ENCODE measurements at places on chromosomes 5 and 9. TPM values are rescaled to one million over a fixed set of nuclear protein-coding genes. Genes with fewer than 3 reads are reported as not detected.

DNA sequence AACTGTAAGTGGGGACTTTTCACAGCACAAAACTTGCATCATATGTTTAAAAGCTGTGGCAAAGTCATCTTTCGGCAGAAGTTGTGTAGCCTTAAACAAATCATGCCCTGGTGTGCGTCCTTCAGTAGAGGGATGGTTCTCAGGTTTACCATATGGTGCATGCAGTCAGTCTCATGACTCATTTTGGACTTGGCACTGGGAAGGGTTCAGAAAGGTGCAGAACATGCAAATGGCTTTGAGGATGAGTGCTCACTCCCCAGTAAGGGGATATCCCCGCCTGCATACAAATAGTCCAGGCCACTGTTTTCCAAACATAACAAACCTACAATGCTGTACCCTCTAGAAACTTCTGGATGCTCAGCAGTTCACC, 260.3 kb downstream of the NDUFS4 start:
- no peaks in the 10 kb centered on the region for H3K4me1 ChIP-seq
- no peak overlapping the region for H3K27ac ChIP-seq
- H3K27me3 ChIP-seq: no peaks in the 10 kb centered on the region

ADAMTS6 gene
- 0.33 TPM for total RNA-seq

DNA sequence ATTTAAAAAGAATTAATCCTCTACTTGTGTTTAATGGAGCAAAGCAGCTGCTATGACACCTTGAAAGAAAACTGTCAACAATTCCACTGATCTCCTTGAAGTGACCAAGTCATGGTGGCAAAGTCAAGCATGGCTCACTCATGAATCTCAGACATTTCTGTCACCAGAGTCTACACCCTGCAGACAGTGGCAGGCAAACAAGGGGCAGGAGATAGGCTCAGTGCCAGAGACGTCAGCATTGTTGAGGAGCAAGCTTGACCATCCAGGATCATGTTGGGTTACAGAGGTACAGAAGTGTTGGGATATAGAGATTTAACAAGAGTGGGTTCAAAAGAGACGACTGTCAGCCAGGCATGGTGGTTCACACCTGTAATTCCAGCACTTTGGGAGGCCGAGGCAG, 16.1 kb upstream of the VPS13A start:
- no peak for DNase-seq
- H3K27ac ChIP-seq: no peak overlapping the region
- H3K36me3 ChIP-seq: no peaks in the 10 kb centered on the region
- H3K4me3 ChIP-seq: no peak overlapping the region
- no peaks in the 10 kb centered on the region for H3K4me1 ChIP-seq

DNA sequence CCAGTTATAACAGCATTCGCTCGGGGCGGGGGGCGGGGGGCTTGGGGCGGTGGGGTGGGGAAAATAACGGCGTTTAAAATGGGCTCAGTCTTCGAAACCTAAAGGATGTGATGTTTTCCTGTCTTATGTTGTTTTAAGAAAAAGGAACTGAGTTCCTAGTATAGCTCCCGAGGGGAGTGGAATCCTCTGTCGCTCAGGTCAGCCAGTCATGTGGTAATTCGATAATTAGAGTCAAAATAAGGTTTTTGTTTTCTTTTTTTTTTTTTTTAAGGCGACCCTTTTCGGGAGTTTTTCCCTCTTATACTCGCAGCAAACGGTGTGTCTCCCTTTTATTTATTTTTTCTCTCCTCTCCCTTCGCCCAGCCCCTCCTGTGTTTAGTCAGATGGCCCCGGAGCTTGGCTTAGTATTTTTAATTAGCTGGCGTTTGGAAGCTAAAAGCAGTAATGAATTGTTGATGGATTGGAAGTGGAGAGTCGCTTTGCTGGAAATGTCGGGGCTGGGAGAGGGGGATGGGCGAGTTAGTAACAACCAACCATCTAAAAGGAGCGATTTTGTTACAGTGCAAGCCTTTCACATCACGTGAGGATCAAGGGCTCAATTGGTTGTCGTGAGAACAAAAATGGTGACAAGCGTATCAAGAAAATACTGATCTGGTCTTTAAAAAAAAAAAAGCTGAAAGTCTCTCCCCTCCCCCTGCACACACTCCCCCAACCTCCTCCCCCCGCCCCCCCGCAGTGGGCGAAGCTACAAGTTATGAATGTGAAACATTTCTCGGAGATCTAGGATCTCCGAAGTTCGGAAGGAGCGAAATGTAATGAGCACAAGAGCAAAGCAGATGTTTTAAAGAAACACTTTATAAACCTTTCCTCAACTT, 714 bp upstream of the ZNF608 start:
- H3K4me1 ChIP-seq: peaks cover 7% of the 10 kb centered on the region
- no peak overlapping the region for H3K4me3 ChIP-seq
- H3K36me3 ChIP-seq: 0 out of 2 replicates have a peak, but pooled peaks cover 8% of the 10 kb centered on the region
- no peaks in the 10 kb centered on the region for H3K27me3 ChIP-seq

- no peaks in the 10 kb centered on the region for H3K27me3 ChIP-seq
- DNase-seq: no peak
- no peaks in the 10 kb centered on the region for H3K36me3 ChIP-seq
- no peaks in the 10 kb centered on the region for H3K4me1 ChIP-seq
Measured at GRCh38 chr5:96483878-96484277, 50.8 kb upstream of the PCSK1 start.

MZB1 gene
- total RNA-seq: 0.31 TPM

GRCh38 chr5:55969956-55970355, 24.8 kb downstream of the IL6ST start:
- no peaks in the 10 kb centered on the region for H3K4me1 ChIP-seq
- no peak for DNase-seq
- H3K27ac ChIP-seq: no peak overlapping the region
- no peak overlapping the region for H3K4me3 ChIP-seq
- no peaks in the 10 kb centered on the region for H3K27me3 ChIP-seq

DNA sequence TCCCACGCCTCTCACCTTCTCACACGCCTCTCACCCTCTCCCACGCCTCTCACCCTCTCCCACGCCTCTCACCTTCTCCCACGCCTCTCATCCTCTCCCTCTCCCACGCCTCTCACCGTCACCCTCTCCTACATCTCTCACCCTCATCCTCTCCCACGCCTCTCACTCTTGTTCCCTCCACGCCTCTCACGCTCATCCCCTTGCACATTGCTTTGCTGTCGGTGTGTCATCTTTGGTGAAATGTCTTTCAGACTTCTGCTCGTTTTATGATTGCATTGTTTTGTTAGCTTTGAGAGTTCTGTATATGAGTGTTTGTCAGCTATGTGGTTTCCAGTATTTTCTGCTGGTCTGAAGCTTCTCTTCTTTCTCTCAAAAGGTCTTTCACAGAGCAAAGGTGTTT, 102.7 kb downstream of the EHMT1 start:
- H3K4me3 ChIP-seq: peak overlapping the region; percentile 16
- H3K36me3 ChIP-seq: peaks cover 63% of the 10 kb centered on the region
- no peaks in the 10 kb centered on the region for H3K4me1 ChIP-seq

SLC26A2 gene
- 5.9 TPM for total RNA-seq

DNA sequence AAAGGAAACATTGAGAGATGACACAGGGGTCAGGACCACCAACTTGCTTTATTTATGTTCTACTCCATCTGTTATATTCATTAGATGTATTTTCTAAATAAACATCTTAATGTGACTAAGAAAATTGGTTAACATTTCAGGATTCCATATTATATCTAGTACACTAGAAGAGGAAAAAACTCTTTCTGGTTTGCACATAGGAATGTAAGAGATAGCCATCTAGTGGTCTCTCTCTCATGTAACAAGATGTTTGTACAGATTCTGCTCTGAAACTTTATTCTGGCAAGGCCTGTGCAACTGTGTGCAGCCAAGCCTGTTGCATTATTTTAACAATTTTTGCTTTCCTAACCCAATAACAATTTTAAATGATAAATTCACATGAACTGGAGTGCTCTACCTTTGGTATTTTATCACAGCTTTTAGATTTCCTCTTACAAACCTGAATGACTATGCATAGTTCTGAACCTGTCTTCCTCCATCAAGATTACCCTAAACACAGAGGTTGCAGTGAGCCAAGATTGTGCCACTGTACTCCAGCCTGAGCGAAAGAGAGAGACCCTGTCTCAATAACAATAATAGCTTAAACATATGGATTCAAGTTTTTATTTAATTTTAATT, 148.2 kb downstream of the GIN1 start:
- no peak overlapping the region for H3K4me3 ChIP-seq
- no peaks in the 10 kb centered on the region for H3K36me3 ChIP-seq
- H3K27ac ChIP-seq: no peak overlapping the region
- H3K27me3 ChIP-seq: no peaks in the 10 kb centered on the region
- no peak for DNase-seq

DNA sequence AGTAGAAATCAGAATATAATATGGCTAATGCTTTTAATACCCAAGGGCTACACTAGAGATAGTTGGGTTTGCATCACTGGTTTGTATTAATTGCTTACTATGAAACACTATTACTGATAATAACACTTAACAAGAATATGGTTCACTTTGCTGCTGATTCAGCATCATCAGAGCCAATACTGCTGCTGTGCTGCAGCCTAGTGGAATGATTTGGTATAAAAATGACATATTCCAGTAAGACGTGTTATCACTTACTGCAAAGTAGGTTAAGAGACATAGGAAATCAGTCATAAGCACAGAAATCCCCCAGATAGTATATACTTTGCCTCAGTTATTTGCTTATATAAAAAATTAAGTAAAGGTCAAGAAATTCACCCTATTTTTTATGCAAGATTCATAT, 2.8 kb downstream of the CDH10 start:
- no peak overlapping the region for H3K4me3 ChIP-seq
- no peak for DNase-seq
- no peaks in the 10 kb centered on the region for H3K4me1 ChIP-seq
- no peak overlapping the region for H3K27ac ChIP-seq
- H3K27me3 ChIP-seq: no peaks in the 10 kb centered on the region

DNA sequence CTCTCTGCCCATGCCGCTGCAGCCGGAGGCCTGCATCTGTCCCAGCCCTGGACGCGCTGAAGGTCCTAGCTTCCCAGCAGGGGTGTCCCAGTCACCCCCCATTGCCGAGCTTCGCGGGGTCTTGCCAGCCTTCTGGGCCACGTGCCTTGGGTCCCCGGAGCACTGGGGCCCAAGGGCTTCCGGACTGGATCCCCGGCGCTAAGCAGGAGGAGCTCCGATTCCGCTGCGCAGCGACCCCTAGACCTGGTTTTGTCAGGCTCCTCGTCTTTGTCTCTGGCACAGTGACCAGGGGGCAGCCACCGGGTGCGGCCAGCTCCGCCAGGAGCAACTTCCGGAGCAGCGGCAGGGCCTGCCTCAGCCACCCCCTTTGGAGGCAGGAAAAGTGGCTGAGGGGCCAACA, 3.3 kb upstream of the IRX1 start:
- no peaks in the 10 kb centered on the region for H3K36me3 ChIP-seq
- peak overlapping the region; percentile 50 for H3K4me3 ChIP-seq
- H3K4me1 ChIP-seq: 0 out of 2 replicates have a peak, but pooled peaks cover 2% of the 10 kb centered on the region
- H3K27me3 ChIP-seq: peaks cover 76% of the 10 kb centered on the region
- no peak overlapping the region for H3K27ac ChIP-seq

DNA sequence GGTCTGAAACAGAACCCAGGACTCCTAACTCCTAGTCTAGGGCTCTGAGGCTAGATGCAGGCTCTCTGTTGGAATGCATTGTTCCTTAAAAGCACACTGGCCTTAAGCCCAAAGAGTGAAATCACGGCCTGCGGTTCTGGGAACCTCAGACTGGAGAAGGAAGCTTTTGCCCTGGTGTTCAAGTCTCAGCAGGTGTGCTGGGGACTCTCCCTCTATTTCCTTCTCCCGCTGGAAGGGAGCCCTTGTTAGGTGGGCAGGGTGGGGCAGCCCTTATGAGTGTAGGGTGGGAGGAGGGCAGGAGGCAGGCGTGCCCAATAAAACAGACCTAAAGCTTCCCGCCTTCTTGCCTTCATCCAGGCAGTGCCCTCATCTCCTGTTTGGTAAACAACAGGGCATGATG, 1.8 kb upstream of the PPARGC1B start:
- no peak for DNase-seq
- no peaks in the 10 kb centered on the region for H3K4me1 ChIP-seq
- no peak overlapping the region for H3K27ac ChIP-seq
- H3K4me3 ChIP-seq: no peak overlapping the region
- H3K36me3 ChIP-seq: no peaks in the 10 kb centered on the region

LRRC19 gene
- not detected for total RNA-seq

GRCh38 chr9:21689854-21690253, 112.6 kb upstream of the MTAP start:
- H3K36me3 ChIP-seq: no peaks in the 10 kb centered on the region
- no peak for DNase-seq
- H3K27me3 ChIP-seq: no peaks in the 10 kb centered on the region
- H3K27ac ChIP-seq: no peak overlapping the region

DNA sequence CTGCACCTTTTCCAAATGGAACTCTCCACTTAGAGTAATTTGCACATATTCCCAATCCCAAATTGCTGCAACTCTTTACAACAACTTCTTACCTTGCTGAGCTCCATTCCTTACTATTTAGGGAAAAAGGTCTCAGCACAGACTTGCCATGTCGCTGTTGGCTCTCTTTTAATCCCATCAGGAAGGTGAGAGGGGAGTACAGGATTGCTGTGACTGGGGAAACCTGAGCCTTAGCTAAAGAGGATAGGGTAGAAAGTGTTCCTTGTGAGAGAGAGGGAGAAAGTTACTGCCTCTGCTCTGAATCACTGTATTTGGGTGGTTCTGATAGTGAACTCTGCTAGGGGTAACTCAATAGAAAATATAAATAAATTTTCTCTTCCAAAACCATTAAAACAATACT, 43.7 kb upstream of the GABRA1 start:
- H3K4me3 ChIP-seq: no peak overlapping the region
- H3K36me3 ChIP-seq: no peaks in the 10 kb centered on the region

GRCh38 chr5:132498152-132498551, 7.6 kb upstream of the IRF1 start:
- H3K36me3 ChIP-seq: no peaks in the 10 kb centered on the region
- H3K4me1 ChIP-seq: 0 out of 2 replicates have a peak, but pooled peaks cover 3% of the 10 kb centered on the region
- 0 out of 3 replicates have a peak overlapping the region, but pooled peaks have one; percentile 14 for H3K4me3 ChIP-seq
- H3K27me3 ChIP-seq: no peaks in the 10 kb centered on the region
- H3K27ac ChIP-seq: no peak overlapping the region

- H3K27ac ChIP-seq: no peak overlapping the region
- no peak overlapping the region for H3K4me3 ChIP-seq
Measured at GRCh38 chr5:111545031-111545430, 32.7 kb upstream of the STARD4 start.

- peaks cover 11% of the 10 kb centered on the region for H3K36me3 ChIP-seq
- peaks cover 3% of the 10 kb centered on the region for H3K4me1 ChIP-seq
- H3K27me3 ChIP-seq: no peaks in the 10 kb centered on the region
- H3K4me3 ChIP-seq: no peak overlapping the region
- DNase-seq: no peak
Measured at GRCh38 chr5:83097689-83098231, 20.4 kb downstream of the XRCC4 start.

TARS1 gene
- 388 TPM for total RNA-seq

- H3K4me3 ChIP-seq: no peak overlapping the region
- peak; percentile 13 for DNase-seq
- H3K27ac ChIP-seq: no peak overlapping the region
- H3K36me3 ChIP-seq: no peaks in the 10 kb centered on the region
Measured at GRCh38 chr9:36959681-36960574, 74.1 kb downstream of the PAX5 start.

TNFAIP8 gene
- 7.3 TPM for total RNA-seq

LIX1 gene
- 0.07 TPM for total RNA-seq

- H3K4me3 ChIP-seq: peak overlapping the region; percentile 36
- H3K27ac ChIP-seq: no peak overlapping the region
- no peaks in the 10 kb centered on the region for H3K27me3 ChIP-seq
- peaks cover 3% of the 10 kb centered on the region for H3K4me1 ChIP-seq
- no peaks in the 10 kb centered on the region for H3K36me3 ChIP-seq
- DNase-seq: no peak
Measured at GRCh38 chr9:19252174-19252884, 21.8 kb downstream of the DENND4C start.
